ENCODE measurements at places on chromosomes 7 and 10.
A peak's percentile ranks its signal among the peaks of the same experiment; 100 is the strongest.

- no peak for DNase-seq
Measured at GRCh38 chr10:38127812-38128211, 33.7 kb downstream of the ZNF37A start.

DNA sequence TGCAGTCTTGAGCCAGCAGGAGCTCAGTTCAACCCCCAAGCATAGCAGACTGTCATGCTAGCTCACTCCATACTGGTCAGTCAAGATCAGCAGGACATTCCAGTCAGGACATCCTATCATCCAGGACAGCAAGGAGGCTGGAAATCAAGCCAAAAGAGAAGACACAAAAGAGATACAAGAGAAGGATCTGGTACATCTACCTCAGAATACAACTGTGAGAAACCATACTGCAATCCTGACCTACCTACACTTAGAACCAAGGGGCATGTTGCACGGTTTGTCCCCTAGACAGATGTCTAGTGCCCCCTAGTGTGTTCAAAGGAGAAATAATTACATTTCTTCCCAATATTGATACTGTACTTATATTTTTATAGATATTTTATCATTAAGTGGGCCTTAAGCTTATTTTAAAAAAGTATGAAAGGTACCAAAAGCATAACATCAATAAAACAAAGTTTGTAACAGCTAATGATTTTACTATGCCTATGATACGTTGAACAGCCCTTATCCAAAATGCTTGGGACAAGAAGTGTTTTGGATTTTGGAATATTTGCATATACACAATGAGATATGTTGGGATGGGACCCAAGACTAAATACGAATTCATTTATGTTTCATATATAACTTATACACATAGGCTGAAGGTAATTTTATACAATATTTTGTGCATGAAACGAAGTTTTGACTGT lies 26.7 kb downstream of the ERCC6 start:
- DNase-seq: no peak

GRCh38 chr10:119028900-119029612 lies 458 bp upstream of the NANOS1 start:
- DNase-seq: peak; percentile 40

DNA sequence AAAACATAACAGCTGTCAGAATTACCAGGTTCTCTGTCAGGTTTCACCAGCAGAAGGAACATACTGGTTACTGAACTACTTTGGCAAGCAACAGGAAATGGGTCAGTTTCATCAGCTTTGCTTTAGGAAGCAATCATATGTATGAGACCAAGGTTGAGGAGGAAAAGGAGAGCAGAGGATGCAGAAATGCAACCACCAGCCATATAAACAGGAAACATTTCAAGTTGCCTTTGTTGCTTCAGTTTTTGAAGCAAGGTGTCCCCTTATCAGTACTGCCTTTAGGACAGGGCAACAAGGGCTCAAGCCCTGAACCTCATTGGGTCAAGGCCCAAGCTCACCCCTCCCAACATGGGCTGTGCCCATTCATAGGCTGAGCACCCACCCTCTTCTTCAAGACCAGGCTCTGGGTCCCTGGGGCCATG lies 10.2 kb downstream of the HIPK2 start:
- no peak for DNase-seq

Measured in amniotic stem cell (primary cell).